Daoy (cell line): ENCODE measurements at places on chromosomes 4 and X. TPM values are rescaled to one million over a fixed set of nuclear protein-coding genes. Genes with fewer than 3 reads are reported as not detected.

MAGEC2 gene
- total RNA-seq: 70.0 and 79.0 TPM in 2 replicates

DUX4 gene
- total RNA-seq: not detected in 2 replicates

PRPS2 gene
- 38.6 and 45.5 TPM in 2 replicates for total RNA-seq

CLDN34 gene
- total RNA-seq: not detected in 2 replicates

GRIA2 gene
- total RNA-seq: 0.17 TPM in 1 of 2 replicates, not detected in the other

ESX1 gene
- 8.4 and 10.8 TPM in 2 replicates for total RNA-seq

CFP gene
- 0.74 TPM in 1 of 2 replicates, not detected in the other for total RNA-seq

IQCM gene
- total RNA-seq: not detected in 2 replicates

ELK1 gene
- total RNA-seq: 24.9 and 32.2 TPM in 2 replicates

XAGE1A gene
- total RNA-seq: 4.5 and 5.7 TPM in 2 replicates

SPACA5 gene
- total RNA-seq: not detected in 2 replicates

FABP2 gene
- total RNA-seq: not detected in 2 replicates

NEIL3 gene
- 11.3 and 14.5 TPM in 2 replicates for total RNA-seq

NXF2 gene
- total RNA-seq: 1.9 and 3.5 TPM in 2 replicates

XG gene
- total RNA-seq: not detected in 2 replicates
